Sigmoid colon (tissue), 7 donors: ENCODE measurements at places on chromosomes 7 and 10.

- no peak for DNase-seq
These were observed 37.2 kb upstream of the SVIL start for GRCh38 chr10:29671968-29672367.

- DNase-seq, result no peak
These were observed 651.6 kb upstream of the IGFBP3 start for GRCh38 chr7:46572691-46573090.

GRCh38 chr7:25951414-25952260 lies 200.4 kb upstream of the NFE2L3 start:
- DNase-seq, result peak; percentile 66

GRCh38 chr10:29783201-29783947 lies 148.6 kb upstream of the SVIL start:
- DNase-seq, result no peak

DNA sequence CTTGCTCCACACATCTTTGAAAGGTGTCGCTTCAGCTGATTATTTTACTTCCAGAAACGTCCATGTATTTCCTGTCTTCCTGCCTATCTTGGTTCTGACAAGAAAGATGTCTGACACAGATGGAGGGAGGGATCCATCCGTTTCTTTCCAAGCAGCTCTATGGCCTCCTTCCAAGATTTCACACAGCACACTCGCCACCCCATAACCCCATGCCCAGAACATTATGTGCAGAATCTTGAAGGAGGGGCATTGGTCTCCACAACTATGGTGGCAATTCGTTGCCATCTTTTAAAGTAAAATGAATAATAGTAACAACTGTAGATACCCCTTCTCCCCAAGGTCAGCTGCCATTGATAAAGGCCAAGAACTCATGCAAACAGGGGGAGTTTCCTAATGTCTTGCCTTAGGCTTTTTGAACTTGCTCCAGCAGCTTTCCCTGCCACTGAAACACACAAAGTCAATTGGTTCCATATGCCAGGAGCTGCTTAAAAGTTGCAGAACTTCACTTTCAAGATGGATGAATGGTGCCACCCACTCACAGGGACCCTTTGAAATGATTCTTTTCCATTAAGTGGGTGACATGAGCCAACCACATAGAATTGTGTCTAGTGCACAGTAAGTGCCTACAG lies 60.0 kb downstream of the VSTM4 start:
- no peak for DNase-seq
